ENCODE measurements at places on chromosomes 6 and 20. TPM values are rescaled to one million over a fixed set of nuclear protein-coding genes. Genes with fewer than 3 reads are reported as not detected.

DNA sequence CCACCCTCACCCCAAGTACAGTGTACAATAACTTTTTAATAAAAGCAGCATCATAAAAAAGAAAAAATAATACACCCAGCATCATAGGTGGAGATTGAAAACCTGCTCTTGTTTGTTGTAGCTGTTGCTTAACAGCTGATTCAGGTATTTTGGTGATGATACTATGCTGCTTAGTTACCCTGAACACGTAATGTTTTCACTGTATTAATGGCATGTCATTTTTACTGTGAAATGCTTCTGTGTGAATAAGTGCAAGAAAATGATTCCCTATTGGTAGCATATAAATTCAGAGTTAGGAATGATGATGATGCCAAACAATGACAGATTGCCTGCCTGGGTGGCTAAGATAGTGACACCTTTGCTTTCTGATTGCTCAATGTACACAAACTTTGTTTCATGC lies 405.7 kb downstream of the HDGFL1 start:
- no peak for DNase-seq

- DNase-seq, result no peak
Measured at GRCh38 chr20:59837623-59838394, 95.6 kb downstream of the SYCP2 start.

- no peak for DNase-seq
Measured at GRCh38 chr20:36120991-36121390, 33.5 kb upstream of the EPB41L1 start.

DNA sequence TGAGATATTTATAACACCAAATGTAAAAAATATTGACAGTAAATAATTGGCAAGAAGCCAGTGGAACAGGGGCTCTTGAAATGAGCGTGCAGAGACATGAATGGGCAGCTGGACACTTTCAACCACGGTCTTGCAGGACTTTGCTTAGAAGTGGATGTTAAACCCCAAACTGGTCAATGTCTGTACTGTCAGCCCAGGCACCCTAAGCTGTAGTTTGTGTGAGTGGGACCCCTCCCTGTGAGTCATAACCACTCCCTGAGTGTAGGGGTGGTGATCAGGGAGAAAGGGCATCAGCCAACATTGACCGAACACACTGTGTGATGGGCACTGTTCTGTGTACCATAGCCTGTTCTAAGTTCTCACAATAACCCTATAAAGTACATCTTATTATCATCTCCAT lies 108.6 kb downstream of the FIG4 start:
- DNase-seq, result no peak

DNA sequence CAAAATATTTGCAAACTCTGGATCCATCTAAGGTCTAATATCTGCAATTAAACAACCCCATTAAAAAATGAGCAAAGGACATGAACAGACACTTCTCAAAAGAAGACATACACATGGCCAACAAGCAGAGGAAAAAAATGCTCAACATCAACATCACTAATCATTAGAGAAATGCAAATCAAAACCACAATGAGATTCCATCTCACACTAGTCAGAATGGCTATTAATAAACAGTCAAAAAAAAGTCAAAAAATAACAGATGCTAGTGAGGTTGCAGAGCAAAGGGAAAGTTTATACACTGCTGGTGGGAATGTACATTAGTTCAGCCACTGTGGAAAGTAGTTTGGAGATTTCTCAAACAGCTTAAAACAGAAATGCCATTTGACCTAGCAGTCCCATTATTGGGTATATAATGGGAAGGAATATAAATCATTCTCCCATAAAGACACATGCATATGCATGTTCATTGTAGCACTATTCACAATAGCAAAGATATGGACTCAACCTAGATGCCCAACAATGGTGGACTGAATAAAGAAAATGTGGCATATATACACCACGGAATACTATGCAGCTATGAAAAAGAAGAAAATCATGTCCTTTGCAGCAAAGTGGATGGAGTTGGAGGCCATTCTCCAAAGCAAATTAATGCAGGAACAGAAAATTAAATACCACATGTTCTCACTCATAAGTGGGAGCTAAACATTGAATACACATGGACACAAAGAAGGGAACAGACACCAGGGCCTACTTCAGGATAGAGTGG lies 9.1 kb downstream of the ZNFX1 start:
- no peak for DNase-seq

GRCh38 chr6:99491171-99491570 lies 24.1 kb downstream of the USP45 start:
- DNase-seq, result no peak

DNA sequence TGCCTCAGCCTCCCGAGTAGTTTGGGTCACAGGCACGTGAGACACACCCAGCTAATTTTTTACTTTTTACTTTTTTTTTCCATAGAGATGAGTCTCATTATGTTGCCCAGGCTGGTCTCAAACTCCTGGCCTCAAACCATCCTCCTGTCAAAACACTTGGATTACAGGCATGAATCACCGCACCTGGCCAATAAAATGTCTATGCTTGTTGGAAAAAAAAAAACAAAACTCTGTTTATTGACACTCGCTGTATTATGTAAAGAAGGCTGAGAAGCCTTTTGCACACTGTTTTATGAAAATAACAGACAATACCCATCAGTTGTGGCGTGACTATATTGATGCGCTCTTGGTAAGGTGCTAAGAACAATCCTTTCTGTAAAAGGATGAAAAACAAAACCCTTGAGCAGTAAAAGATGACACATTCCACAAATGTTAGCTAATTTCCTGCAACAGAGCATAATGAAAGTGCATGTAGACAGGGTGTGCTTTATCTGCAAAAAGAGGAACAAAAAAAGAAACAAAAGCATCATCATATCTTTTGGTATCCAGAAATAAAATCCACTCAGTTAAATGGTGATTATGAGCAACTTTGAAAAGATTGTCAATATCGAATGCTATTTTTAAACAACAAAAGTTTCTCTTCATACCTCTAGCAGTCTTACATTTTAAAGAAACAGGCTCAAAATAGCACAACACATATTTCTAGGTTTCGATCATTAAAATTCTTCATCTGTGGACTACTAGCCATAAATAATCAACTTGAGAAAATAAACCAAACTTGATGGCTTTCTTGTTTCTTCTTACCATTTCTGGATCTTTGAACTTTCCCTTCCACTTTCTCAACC lies 108.3 kb upstream of the PHACTR1 start:
- DNase-seq, result no peak

DNA sequence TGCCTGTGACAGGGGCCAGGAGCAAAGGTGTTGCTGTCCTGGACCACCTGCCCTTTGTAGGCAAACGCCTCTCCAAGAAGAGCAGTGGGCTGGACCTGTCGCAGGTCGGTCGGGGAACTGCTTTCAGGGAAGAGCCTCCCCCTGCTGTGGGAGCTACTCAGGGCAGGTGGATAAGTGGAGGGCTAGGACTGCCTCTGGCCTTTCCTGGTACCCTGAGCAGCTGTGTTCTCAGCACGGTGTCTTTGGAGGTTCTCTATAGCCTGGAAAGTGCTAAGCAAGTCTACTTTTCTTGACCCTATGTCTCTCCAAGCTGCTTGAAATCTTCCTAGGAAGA lies 35.0 kb downstream of the BPIFB1 start:
- no peak for DNase-seq

DNA sequence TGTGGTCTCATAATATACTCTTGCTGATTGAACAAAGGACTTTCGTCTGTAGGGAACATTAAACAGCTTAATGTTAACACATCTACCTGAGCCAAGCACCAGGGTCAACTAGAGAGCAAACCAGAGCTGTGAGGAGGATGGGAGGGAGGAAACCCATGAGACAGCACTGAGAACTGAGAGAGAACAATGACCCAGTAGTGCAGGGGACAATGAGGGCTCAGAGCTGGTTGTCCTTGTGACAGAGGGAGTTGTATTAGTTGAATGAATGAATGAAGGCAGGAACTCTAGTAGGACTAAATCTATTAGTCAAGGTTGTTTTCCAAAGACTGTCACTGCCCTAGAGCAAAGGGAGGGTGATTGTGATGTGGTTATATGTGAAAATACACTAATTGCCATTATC lies 28.2 kb upstream of the GSTA4 start:
- no peak for DNase-seq

GRCh38 chr6:10098756-10099528 lies 315.9 kb downstream of the TFAP2A start:
- DNase-seq, result no peak

- DNase-seq, result no peak
Measured at GRCh38 chr20:25669826-25670422, 26.7 kb downstream of the ZNF337 start.

GRCh38 chr6:125931733-125932450 lies 24.7 kb upstream of the HINT3 start:
- no peak for DNase-seq

GRCh38 chr6:130262008-130262407 lies 39.3 kb upstream of the SAMD3 start:
- no peak for DNase-seq

DNA sequence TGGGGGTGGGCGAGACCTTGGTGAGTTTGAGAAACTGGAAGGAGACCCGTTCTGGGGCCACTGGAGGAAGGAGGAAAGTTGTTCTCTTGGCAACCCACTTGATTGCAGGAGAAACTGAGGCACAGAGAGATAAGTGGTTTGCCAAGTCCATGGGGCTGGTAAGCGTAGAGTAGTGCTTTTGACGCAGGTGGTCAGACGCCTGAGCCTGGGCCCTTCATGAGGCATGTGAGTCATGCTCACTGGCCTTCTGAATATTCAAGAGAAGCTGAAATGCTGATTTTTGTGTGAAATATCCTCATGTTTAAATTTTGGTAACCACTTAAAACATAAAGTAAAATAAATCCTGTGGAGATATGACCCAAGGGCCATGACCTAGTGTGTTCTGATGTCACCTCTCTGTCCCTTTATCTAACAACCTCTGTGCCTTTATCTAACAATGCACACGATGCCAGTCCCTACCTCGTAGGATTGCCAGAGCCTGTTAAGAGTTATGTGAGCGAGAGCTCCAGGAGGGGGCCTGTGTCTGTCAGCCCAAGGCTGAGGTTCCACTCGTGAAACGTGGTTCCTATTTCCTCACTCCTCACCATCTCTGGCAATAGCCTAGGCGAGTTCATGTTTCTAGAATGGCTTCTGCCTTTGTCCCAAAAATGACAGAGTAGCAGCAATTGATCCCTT lies 32.8 kb upstream of the PMEPA1 start:
- DNase-seq, result no peak

DNA sequence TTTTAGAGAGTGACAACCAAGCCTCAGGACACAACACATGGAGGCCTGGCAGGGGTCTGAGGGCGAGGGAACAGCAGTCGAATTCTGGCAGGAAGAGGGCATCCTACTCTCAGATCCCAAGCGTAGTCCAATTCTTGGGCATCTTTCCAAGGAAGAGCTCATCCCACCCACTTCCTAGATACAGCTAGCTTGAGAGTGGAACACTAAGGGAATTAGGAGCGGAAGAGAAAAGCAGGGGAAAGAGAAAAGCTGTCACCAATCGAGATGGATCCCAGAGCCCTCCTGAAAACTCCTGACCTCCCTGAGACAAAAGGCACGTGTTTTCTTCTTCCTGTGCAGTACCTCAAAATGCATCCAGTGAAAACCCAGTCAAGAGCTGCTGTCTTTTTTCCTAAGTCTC lies 67.1 kb downstream of the GFOD1 start:
- DNase-seq, result no peak

- DNase-seq, result no peak
Measured at GRCh38 chr6:4280707-4281106, 145.3 kb upstream of the ECI2 start.

- no peak for DNase-seq
Measured at GRCh38 chr20:45701873-45702272, at the start of gene WFDC13. Gene WFDC13 (plus strand): TSS chr20:45702038. CDS start chr20:45702124, 86 bp downstream.

- no peak for DNase-seq
Measured at GRCh38 chr6:116215414-116215813, 38.5 kb downstream of the TSPYL4 start.

DNA sequence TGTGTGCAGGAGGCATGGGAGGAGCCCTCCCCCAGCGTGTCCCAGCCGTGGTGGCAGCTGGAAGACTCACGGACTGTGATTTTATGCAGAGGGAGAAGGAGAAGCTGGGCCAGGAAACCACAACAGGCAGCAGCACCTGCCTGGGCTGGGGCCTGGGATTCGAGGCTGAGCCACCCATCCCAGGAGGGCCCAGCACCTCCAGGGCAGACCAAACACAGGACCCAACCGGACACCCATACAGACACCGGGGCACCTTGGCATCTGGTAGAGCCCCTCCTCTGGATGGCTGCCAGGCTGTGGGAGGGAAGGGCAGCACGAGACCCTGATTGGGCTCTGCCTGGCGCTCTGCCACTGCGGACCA lies 41.7 kb upstream of the CHRNA4 start:
- no peak for DNase-seq

- no peak for DNase-seq
Measured at GRCh38 chr20:19223640-19224039, 11.2 kb downstream of the SLC24A3 start.

DNA sequence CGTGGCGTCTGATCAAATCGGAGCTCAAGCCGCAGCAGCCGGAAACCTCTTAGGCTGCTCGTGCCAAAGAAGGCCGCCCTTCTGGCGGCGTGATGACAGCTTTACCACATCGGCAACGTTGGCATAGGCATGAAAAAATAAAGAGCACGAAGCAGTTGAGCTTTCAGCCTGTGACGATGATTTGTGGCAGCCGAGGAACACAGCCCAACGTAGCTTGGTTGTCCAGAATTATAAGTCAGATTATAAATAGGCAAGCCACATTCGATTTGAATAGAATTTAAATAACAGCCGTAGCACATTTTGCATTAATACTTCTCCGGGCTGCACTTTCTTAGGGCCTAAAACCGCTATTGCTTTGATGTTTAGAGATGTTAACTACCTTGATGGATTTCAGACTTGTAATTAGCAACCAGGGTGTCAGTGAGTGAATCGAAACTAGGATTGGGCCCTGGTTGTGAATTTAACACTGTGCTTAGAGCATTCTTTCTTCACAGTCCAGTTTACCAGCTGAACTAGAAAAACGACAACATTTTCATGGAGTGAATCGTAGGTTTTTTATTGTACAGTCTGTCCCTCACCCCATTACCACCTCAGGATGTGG lies 864 bp upstream of the BCLAF1 start:
- no peak for DNase-seq

- DNase-seq, result no peak
Measured at GRCh38 chr6:3312604-3313231, 54.0 kb downstream of the PSMG4 start.

DNA sequence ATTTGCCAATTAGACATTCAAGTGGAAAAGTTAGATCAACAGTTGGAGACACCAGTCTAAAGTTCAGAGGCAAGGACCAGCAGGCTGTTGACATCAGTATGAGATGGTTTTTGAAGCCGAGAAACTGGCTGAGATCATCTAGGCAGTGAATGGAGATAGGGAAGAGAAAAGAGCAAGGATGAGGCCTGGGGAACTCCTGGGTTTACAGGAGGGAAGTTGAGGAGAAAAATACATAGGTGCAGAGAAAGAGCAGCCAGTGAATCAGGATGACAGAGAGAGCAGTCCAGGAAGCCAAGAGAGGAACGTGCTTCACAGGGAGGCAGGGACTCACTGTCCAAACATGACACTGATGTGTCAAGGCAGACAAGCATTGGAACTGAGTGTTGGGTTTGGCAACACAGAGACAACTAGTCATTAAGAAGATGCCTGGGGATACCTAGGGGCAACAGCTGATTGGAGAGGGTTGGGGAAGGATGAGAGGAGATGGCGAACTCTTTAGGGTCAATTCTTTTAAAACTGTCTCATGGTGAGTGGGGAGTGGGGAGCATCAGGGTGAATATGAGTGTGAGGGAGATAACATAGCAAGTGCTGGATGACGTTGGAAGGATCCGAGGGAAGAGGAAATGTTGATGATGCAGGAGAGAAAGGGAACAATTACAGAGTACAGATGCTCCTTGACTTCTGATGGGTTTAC lies 13.2 kb upstream of the SALL4 start:
- DNase-seq, result no peak

MLIP gene
- 1.3 TPM for polyA plus RNA-seq

HLA-DRB1 gene
- 52.1 TPM for polyA plus RNA-seq

PRICKLE4 gene
- polyA plus RNA-seq, result 11.5 TPM

RHAG gene
- polyA plus RNA-seq, result 1.3 TPM

ESR1 gene
- polyA plus RNA-seq, result 0.74 TPM

ANKRD6 gene
- polyA plus RNA-seq, result 25.6 TPM
